ENCODE measurements at places on chromosomes 1 and 21.

DNA sequence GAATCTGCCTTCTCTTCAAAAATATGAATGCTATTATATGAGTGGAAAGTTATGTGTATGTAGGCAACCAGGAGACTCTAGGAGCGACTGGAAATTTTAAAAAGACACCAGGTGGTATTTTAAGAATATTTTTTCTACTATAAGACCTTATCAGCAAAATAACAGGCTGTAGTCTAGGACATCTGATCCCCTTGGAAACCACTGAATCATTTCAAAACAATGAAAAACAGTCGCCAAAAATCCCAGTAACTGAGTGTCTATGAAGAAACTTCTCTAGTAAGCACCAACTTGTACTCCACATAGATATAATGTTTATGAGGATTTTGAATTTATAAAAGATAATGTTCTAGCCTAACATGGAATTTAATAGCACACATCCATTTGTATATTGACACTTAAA, 358.5 kb downstream of the GPATCH2 start:
- DNase-seq: no peak

DNA sequence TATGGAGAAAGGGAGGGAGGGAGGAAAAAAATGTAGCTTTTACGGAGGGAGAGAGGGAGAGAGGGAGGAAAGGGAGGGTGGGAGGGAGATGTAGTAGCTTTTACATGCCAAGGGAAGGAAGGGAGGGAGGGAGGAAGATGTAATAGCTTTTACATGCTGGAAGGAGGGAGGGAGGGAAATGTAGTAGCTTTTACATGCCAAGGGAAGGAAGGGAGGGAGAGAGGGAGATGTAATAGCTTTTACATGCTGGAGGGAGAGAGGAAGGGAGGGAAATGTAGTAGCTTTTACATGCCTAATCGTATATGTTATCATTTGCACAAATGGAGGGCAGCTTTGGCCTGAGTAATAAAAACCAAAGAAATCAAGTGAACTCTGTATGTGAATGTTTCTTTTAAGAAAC, 35.6 kb downstream of the EEIG2 start:
- DNase-seq: no peak

DNA sequence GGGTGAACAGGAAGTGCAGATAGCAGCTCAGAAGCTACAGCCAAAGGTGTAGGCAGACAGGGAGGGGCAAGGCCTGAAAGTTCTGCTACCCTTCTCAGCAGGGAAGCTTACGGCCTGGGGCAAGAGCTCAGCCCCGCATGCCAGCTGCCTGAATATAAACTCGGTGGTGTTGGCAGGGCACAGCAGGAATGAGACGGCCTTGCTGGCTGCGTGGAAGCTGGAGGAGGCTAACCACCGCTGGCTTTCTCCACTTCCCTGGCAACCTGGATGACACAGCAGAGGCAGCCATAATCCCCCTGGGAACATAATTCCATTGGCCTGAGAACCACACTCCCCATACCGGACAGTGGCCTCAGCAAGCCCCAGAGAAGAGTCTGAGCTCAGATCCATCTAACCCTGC, 81.9 kb upstream of the PRRC2C start:
- no peak for DNase-seq

- peak; percentile 61 for DNase-seq
Measured at GRCh38 chr1:147641695-147642592, 28.4 kb downstream of the ACP6 start.

DNA sequence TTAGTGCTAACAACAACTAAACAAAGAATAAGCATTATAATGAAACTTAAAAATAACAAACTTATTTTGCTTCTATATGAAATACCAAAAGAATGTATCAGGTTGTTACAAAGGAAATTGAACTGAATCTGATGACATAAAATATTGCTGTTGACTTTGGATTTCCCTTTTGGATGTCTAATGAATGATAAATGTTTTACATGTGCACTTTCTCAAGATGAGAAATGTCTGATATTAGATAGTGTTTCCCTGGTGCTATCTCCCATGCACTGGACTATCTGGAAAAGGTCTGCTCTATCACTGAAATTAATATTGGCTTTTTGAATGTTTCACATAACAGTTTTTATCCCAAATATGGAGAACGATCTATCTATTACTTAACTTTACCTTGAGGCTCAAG, 179.9 kb downstream of the HMCN1 start:
- no peak for DNase-seq

GRCh38 chr1:116870300-116870699, 39.4 kb upstream of the PTGFRN start:
- DNase-seq: no peak

- no peak for DNase-seq
Measured at GRCh38 chr1:34792868-34793727, at the start of gene GJA4. GJA4 (plus strand) TSS chr1:34792999; CDS start chr1:34794214, 1,215 bp downstream.

DNA sequence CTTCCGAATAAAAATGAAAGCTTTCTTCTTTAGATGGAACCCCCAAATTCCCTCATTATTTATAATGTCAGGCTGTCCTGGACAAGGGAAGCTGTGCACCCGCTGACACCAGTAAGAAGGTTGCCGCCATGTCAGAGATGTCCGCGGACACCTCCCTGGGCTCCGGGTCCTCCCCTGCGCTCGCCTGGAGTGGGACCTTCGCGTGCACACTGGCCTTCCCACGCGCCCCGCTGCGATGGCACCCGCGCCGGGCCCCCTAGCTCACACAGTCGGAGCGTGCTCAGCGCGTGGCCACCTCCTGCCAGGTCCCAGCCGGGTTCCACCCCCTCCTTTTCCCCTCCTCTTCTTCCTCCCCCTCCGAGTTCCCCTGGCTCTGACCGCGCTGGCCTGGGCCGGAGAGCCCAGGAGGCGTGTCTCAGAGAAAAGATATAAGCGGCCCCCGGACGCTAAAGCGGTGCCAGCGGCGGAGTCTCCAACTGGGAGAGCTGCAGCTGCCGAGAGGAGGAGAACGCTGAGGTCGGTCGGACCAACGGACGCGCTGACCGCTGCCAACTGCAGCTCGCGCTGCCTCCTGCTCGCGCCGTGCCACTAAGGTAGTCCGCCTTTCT, at the start of gene G0S2:
G0S2 (plus strand) TSS at position 456 of the 608 bp plus-strand sequence. CDS start 273 bp downstream, outside the sequence.
- peak; percentile 11 for DNase-seq

GRCh38 chr1:212438831-212439237, 6.1 kb downstream of the NENF start:
- no peak for DNase-seq

DNA sequence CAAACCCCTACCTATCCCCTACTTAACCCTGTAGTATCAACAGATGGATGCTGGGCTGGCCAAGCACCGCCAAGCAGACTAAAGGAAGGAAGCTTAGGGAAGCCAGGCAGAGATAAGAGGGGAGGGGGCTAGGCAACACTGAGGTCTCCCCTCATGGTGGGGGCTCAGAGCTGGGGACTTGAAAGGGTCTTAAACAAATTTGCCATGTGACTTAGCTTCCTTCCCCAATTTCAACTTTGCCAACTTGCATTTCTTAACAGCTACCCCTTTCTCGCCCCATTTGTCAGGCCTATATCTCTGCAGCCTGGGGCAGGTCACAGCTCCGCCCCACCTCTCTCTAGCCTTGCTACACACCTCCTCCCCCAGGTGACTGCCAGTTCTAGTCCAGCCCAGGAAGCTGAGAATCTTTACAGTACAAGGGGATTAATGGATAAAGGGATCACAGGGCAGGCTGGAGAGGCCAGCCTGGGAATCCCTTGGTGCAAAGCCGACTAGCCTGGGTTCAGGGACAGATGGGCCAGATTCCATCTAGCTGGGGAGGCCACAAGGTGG, 3.4 kb downstream of the KIF21B start:
- no peak for DNase-seq

GRCh38 chr1:62849031-62849430, 65.1 kb downstream of the ATG4C start:
- no peak for DNase-seq

DNA sequence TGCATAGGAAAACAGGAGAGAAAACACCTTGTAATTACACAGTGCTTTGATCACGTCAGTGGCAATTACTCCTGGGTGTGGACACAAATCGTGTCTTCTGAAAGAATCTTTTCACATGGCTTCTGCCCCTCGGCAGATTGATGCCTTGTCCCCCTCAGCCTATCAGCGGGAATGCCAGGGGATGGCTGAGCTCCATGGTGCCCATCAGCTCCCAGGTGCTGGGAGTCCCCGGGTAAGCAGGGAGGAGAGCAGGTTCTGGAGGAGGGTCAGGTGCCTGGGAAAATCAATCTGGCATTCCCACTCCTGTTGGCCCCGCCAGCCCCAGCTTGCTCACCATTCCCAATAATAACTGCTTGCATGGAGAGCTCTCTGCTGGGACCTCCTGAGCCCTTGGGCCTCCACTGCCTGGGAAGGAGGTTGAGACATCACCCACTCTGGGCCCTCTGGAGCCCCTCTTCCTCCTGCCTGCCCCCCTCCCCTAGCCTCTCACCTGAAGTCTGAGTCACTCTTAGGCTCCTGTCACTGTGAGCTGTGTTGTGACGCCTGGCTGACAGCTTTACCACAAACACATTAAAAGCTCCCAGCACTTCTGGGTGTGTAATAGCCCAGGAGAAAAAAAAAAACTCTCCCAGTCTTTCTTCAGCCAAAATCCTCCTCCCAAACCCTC, 4.9 kb downstream of the CAMK2N1 start:
- DNase-seq: no peak

GRCh38 chr1:160123726-160124125, 8.2 kb downstream of the ATP1A2 start:
- no peak for DNase-seq

DNA sequence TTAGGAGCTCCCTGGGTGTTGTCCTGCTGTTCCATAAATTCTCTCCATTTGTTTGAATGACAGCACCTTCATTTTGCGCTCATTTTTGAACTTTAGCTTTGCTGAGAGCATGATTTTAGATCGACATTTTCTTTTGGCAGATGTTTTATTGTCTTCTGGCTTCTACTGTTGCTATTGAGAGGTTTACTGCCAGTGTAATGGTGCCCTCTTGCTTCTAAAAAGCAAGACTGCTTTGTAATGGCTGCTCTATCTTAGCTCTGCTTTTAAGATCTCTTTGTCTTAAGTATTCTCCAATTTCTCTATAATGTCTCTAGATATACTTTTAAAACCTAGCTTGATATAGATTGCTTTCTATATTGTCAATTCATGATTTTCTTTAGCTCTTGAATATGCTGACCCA, 27.8 kb downstream of the THEM4 start:
- no peak for DNase-seq

GRCh38 chr21:20971296-20971921, 26.8 kb upstream of the NCAM2 start:
- DNase-seq: no peak

- no peak for DNase-seq
Measured at GRCh38 chr1:179872558-179872957, 5.0 kb downstream of the TOR1AIP2 start.

DNA sequence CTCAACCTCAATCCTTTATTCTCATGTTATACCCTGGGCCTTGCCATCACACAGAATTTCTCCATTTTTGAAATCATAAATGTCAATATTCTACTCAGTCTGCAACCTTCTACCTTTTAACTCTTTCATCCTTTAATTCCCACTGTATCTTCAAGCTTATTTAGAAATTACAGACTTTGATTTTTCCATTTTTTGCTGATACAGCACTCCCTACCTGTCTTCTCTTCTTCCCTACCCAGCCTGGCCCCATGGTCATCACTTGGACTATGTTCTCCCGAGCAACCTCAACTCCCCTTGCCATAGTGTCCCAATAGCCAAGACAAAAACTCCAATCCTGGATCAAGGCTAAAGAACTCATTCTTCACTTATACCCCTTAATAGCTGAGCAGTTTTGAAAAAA, 14.6 kb downstream of the WARS2 start:
- DNase-seq: no peak

DNA sequence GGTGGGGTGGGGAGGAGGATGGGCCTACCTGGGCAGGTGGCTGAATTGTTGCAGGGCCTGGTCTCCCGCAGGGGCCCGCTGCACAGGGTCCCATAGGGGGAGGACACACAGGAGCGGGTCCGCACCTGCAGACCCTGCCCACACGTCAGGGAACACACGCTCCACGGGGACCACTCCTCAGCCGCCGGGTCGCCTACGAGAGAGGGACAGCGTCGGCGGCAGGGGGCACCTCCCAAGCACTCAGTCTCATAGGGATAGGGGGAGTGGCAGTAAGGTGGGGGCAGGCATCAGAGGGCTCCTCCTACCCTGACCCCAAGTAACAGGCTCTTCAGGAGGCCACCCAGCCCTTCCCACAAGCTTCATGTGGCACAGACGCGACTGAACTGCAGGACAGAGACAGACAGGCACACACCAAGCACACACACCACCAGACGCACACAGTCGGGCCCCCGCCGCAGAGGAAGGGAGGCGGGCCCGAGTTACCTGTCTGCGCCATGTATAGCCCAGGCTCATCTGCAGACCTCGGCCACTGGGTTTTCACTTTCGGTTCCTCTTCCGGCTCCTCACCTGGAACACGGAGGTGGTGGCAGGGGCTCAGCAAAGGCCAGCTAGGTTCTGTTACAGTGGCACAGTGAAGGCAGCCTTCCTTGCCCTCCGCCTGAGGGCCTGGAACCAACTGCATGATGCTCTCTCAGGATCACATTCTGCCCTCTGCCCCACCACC, 19.8 kb downstream of the ADGRB2 start:
- no peak for DNase-seq

Measured in stimulated activated naive CD4-positive, alpha-beta T cell (primary cell).